ENCODE measurements at places on chromosomes 12 and 14.

DNA sequence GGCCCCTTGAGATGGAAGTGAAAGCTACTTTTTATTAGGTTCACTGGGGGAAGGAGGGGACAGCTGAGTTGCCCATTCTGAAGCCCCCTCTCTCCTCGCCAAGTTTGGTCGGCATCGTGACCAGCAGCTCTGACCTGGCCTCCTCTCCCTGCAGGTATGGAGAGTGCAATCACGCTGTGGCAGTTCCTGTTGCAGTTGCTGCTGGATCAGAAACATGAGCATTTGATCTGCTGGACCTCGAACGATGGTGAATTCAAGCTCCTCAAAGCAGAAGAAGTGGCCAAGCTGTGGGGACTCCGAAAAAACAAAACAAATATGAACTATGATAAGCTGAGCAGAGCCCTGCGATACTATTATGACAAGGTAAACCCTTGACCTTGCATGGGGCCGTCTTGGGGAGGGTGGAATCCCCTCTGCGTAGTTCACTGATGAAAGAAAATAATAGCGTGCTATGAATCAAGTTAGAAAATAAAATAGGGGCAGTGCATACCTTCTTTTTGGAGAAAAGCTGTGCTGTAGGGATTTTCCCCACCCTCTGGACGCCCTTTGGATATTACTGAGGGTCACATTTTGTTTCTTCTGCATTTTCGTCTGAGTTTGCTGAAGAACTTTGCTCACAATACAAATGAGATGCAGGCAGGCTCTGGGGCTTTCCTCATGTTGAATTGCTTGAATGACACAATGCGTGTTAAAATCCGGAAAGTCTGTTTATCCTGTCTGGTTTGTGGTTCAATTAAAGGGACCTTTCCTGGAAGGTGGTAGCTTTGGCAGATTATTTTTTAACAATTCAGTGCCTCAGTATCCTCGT, 29.4 kb downstream of the ELK3 start:
- peak; percentile 46 for DNase-seq

GRCh38 chr14:45373877-45374276, 120.9 kb upstream of the MIS18BP1 start:
- DNase-seq: no peak

GRCh38 chr14:71373773-71374172, 466.5 kb downstream of the PCNX1 start:
- DNase-seq: no peak

- DNase-seq: no peak
These were observed 10.1 kb upstream of the BTG1 start for GRCh38 chr12:92155733-92156132.

DNA sequence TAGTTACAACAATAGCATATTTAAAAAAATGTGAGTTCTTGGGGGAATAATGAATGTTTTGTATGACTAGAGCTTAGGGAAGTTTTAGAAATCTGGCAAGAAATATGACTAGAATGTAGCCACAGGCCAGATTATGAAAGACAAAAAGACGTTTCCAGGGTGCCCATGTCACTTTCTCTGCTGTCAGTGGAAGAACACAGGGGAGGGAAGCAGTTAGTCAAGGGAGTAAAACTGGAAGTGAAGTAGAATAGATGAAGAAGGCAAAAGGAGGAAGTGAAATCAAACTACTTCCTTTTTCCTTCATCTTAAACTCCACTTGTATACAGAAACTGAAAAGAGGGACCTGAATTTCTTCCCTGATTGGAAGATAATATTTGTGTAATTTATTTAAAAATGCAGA, 81.2 kb upstream of the ATP2B1 start:
- DNase-seq: no peak

- no peak for DNase-seq
These were observed 2.4 kb upstream of the PDE6H start for GRCh38 chr12:14970473-14970872.

GRCh38 chr12:47367912-47368537, 288.3 kb upstream of the AMIGO2 start:
- no peak for DNase-seq

- no peak for DNase-seq
These were observed 16.8 kb upstream of the EIF5 start for GRCh38 chr14:103317251-103317650.

DNA sequence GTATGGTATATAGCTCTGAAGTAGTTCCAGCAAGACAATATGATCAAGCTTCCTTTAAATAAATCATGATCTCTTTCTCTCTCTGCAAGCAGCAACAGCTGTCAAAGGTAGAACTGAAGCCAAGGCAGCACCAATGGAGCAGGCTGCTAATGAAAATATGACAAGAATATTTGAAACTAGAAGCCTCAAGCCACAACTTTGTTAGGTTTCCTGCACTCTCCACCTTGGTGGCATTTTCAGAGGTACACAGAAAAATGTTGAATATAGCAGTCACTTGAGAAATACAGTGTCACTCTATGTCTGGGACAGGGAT, 43.8 kb upstream of the PSMA6 start:
- no peak for DNase-seq

GRCh38 chr12:124501112-124501561, 66.3 kb downstream of the NCOR2 start:
- DNase-seq: no peak

GRCh38 chr14:105080161-105080560, 14.9 kb upstream of the GPR132 start:
- DNase-seq: no peak

DNA sequence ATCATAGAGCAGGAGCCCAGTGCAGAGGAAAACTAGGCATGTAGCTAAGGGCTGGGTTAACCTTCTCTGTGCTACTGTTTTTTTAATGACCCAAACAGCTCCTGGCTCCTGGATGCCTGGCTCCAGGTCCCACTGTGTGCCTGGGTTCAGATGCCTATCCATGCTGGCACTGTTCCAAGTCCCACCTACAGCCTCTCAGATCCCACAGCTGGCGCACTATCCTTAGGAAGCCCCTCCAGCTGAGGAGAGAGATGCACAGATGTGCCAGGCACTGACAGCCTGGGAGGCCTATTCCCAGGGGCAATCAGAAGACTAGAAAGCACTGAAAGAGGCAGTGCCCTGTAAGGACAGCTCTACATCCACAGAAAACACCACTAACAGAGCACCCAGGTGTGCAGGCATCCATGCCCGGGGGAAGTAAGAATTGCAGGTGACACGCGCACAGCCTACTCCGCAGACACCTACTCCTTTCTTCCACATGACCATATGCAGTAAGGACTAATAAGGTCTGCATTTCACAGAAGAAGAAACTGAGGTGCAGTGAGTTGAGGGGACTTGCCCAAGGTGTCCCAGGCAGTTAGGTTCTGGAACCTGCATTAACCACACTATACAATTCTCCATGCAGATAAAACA, 51.2 kb downstream of the PITPNM2 start:
- no peak for DNase-seq

GRCh38 chr12:110744151-110744571, 1.5 kb upstream of the PPP1CC start:
- peak; percentile 33 for DNase-seq

DNA sequence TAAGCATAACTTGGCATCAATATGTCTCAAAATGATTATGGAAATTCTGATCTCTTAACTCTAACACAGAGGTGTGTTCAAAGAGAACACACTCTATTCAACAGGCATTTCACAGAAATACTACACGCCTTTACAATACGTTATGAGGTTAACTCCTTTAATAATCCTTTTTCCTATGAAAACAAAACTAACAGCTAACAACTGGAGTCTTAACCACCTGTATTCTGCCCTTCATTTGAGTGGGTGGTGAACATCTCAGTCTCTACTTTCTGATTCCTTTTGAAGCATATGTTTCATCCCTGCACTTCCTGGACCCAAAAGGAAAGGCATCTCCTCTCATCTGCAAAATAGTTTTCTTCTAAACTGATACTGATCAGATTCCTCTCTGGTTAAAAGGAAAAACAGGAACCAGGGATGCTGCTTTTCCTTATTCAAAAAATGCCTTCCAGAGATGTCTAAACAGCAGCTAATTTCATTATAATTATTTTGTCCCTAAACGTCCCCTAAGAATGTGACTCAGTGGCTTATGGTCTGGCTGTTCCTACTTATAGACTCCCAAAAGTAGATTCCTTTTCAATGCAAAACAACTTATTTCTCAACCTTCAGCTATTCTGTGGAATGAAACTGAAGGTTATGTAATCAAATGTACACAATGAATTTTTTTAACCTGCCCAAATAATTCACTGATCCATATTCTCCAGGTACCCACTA, 24.1 kb downstream of the ITPR2 start:
- no peak for DNase-seq

- DNase-seq: no peak
These were observed 14.5 kb downstream of the DPF3 start for GRCh38 chr14:72879431-72879830.

DNA sequence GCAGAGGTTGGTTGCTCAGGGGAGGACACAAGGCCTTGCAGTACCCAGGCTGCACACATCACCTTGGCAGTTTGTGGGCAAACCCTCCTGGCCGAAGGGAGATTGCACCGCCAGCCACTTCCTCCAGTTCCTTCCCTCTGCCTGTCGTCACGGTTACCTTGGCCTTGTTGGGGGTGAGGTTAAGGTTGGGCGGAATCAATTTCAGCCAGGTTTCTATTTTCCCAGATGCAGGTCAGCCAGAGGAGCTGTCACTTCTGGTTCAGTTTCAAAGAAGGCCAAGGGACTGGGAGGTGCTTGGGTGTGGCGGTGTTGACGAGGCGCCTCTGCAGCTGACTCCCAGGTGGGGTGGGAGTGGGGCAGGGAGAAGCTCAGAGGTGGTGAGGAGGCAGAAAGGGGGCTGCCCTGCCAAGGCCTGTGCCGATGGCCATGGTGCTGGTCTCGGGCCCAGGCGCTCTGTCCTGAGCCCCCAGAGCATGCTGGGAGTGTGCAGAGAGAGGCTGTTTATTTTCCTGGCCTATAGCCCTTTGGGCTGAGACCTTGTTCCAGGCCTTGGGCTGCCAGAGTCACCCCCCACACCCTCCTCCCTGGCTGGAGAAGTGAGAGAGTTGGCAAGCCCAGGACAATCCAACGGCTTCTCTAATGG, 31.4 kb downstream of the JDP2 start:
- DNase-seq: no peak

DNA sequence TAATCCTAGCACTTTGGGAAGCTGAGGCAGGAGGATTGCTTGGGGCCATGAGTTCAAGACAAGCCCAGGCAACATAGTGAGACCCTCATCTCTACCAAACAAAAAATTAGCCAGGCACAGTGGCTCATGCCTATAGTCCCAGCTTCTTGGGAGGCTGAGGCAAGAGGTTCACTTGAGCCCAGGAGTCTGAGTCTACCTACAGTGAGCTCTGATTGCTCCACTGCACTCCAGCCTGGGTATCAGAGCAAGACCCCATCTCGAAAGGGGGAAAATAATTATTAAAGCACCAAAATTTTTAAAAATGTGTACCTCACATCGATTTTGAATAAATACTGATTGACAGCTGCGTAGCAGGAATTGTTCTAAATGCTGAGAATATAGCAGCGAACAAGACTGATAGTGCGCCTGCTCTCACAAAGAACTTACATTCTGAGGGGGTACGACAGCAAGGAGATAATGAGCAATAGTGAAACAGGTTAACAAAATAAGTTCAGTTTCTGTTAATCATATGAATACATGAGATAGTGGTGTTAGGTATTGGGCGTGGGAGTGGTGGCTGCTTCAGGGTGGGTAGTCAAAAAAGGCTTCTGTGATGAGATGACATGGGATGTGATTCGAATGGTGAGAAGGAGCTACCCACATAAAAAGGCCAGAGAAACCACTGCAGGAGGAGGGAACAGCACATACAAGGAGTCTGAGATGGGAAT, 19.6 kb downstream of the HCFC2 start:
- no peak for DNase-seq

- DNase-seq: no peak
These were observed 570 bp downstream of the DMAC2L start for GRCh38 chr14:50312734-50313054.

- no peak for DNase-seq
These were observed 41.6 kb downstream of the LRRC9 start for GRCh38 chr14:59961518-59962062.

- DNase-seq: no peak
These were observed 4.6 kb downstream of the SINHCAF start for GRCh38 chr12:31321186-31321896.

DNA sequence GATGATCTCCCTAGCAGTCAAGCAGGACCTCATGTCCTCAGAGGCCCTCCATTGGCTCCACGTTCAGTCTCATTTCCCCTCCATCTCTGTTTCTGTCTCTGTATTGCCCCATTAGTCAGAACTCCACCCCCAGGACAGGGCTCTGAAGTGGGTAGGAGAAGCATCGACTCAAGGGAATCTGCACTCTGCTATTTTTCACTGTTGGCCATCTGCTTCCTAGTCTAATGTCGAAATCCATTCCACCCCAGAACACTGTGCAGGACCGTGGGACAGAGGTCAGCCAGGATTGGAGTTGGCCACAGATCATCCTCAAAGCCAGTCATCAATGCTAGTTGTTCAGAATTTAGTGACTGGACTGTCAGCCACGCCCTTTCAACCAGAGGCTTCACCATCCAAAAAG, 10.1 kb downstream of the KRT77 start:
- DNase-seq: no peak

- no peak for DNase-seq
These were observed 1.5 kb upstream of the SUPT16H start for GRCh38 chr14:21385188-21385904.

- no peak for DNase-seq
These were observed 60.4 kb upstream of the METAP2 start for GRCh38 chr12:95413576-95413975.

GRCh38 chr12:111363578-111363977, 5.3 kb downstream of the PHETA1 start:
- DNase-seq: peak; percentile 43

DNA sequence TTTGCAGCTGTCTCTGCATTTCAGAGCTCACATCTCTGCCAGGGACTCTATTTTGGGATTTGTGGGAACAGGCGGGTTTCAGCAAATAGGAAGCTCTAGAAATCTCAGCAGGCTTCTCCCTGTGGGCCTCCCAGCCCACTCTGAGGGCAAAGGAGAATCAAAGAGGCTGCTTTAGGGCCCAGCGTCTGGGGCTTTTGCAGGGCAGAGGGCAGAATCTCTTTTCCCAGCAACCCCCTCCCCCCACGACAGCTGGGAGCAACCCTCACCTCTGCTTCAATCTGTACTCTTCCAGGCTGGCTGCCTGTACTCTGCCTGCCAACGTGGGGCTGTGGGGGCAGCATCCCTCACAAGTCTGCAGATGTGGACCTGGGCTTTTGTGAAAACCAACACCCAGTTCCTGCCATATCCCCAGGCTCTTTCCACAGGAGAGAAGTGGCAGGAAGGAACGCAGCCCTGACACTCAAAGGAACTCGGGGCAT, 529.6 kb upstream of the TBX3 start:
- no peak for DNase-seq

DNA sequence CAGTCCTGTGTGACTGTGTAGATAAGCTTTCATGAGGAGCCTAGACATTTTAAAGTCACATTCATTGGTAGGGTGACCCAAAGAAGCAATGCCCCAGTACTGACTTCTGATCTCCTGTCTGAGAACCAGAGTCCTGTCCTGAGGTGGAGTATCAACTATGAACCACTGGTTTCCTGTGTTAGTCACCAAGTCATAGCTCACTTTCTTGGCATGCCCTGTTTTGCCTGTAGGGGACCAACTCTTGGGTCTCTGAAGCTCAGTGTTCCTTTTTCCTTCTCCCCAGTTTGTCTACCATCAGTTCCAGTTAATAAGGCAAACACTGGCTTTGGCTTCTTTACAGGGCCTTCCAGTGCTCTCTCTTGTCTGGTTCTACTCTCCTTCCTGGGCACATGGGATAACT, 97.4 kb downstream of the C12orf75 start:
- peak; percentile 76 for DNase-seq

- DNase-seq: no peak
These were observed 152.9 kb upstream of the E2F7 start for GRCh38 chr12:77218278-77218677.

All from endothelial cell of umbilical vein (primary cell).